Stimulated activated CD4-positive, alpha-beta T cell treated with anti-CD3 and anti-CD28 coated beads, TNF-alpha, amount 100 ng/mL, for 48 hours (primary cell): ENCODE measurements at places on chromosomes 6 and 20.

GRCh38 chr6:45665859-45666258 lies 288.1 kb upstream of the SUPT3H start:
- DNase-seq = no peak

- DNase-seq = no peak
Measured at GRCh38 chr20:35517125-35517524, 12.3 kb downstream of the C20orf173 start.

DNA sequence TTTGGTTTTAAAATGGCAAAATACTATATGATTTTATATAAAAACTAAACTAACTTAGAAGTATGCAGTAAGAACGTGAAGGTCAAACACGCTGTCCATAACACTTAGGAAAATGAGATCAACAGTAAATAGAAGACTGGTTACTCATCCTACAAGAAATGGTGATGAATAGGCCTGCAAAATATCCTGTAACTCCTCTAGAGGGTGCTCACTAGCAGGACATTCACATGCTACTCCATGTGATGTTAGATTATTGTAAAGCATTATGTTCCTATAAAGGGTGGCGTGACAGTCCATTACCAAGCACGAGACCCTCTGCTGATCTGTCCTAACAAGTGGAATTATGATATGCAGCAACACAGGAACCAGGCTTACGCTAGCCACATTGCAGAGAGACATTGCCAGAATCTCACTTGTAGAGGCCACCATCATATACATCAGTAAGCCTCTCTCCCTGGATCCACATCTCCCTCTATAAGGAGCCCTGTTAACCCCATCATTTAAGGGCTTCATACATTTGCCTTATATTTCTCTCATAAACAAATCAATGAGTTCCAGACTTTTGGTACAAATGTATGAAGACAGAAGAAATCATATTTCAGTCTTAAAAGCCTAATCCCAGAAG lies 18.0 kb upstream of the DEFB129 start:
- no peak for DNase-seq

- no peak for DNase-seq
Measured at GRCh38 chr6:6829872-6830685, 241.6 kb downstream of the LY86 start.

DNA sequence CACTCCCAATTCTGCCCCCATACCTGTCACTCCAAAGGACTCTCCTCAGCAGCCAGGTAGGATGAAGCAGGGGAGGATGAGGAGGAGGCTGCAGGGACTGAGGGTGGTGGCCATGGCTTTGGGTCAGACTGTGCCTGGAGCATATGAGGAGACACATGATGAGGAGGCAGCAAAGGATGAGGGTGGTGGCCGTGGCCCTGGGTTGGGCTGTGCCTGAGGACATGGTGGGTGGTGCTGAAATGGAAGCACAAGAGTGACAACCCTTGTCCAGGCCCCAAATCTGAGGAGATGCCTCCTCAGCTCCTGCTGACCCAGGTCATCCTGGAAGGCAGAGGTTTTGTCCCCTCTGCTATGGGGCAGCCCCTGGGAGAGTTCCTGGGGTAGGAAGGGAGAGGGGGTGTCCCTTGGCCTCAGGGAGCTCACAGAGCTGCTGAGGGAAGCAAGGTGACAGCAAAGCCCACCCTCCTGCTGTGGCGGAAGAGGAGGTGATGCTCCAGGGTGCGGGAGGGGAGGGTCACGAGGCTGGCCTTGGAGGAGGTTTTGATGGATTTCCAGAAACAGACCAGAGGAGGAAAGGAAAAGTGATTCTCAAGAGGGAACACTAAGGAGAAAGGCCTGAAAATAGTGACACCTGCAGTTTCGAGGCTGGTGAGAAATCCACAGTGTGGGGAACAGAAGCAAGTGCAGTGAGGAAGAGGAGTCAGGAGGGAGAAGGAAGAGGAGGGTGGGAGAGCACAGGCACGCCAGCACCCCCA lies 4.6 kb downstream of the RAET1G start:
- no peak for DNase-seq

GRCh38 chr6:1324936-1325335 lies 13.0 kb downstream of the FOXQ1 start:
- no peak for DNase-seq

GRCh38 chr6:16498237-16498636 lies 259.9 kb downstream of the GMPR start:
- no peak for DNase-seq

DNA sequence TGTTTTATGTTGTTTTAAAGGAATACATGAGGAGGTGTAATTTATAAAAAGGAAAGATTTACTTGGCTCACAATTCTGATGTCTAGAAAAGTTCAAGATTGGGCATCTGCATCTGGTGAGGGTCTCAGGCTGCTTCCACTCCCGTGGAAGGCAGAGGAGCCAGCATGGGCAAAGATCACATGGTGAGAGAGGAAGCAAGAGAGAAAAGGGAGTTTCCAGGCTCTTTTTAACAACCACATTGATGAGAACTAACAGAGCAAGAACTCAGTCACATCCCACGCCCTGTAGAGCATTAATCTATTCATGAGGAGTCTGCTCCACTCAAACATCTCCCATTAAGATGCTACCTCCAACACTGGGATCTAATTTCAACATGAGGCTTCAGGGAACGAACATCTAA lies 1666.3 kb downstream of the HACE1 start:
- no peak for DNase-seq
